ENCODE measurements at places on chromosomes 12 and 14.
A peak's percentile ranks its signal among the peaks of the same experiment; 100 is the strongest.

GRCh38 chr14:47606566-47606965 lies 68.8 kb downstream of the MDGA2 start:
- DNase-seq: no peak

GRCh38 chr14:70782361-70782760 lies 27.0 kb downstream of the MAP3K9 start:
- no peak for DNase-seq

DNA sequence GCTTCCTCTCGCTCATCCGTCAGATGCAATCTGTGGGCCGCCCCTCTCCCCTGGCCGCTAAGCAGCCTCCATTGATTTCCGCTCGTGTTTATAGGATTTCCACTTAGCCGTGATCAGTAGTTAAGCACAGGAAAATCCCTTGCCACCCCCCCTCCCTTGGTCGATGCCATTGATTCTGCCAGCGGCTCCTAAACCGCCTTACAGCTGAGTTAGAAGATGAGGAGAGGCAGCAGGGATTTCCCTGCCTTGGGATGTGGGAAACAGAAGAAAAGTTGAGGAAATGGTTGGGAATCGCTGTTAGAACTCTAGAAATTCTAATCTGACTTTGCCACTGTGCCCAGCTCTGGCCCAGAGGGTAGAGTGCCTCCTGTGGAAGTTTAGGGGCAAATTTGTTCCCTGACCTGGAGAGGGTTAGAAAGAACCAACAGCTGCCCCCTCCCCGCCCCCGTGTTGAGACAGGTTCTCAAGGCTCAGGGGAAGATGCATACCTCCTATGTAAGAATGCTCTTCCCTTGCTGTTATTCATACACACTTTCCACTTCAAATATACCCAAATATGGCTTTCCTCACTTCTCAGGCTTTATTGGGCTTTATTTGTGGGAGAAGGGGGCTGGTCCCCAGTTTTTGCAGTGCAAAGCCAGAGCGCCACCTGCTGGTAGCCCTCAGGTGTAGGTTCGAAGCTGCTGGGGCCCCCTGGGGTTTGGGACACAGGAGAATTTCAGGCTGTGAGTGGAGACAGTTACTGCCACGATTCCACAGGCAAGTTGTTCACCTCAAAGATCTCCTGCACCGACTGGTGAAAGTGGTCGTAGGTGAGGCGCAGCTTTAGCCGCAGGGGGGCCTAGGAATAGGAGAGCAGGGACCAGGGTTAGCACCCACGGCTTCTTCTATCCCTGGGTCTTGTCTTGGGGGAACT lies 3.2 kb downstream of the THTPA start:
- peak; percentile 78 for DNase-seq

DNA sequence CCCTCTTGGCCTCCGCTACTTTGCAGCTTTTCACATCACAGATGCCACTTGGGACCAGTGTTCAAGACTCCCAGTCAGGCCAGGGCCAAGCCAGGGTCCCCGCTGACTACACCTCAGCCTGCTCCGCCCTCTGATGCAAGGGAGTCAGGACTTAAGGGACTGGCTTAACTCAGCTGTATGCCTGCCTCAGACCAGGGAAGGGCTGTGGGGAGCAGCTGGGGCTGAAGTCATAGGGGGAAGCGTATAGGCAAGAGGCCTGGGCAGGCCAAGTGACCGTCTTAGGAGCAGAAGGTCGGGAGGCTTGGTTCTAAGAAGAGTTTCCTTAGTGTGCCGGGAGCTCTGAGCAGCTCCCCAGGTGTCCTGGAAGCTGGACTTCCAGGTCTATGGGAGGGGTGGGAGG lies 21.9 kb downstream of the KDM2B start:
- DNase-seq: no peak

- no peak for DNase-seq
These were observed 102.8 kb downstream of the SCAF11 start for GRCh38 chr12:45887544-45887943.

DNA sequence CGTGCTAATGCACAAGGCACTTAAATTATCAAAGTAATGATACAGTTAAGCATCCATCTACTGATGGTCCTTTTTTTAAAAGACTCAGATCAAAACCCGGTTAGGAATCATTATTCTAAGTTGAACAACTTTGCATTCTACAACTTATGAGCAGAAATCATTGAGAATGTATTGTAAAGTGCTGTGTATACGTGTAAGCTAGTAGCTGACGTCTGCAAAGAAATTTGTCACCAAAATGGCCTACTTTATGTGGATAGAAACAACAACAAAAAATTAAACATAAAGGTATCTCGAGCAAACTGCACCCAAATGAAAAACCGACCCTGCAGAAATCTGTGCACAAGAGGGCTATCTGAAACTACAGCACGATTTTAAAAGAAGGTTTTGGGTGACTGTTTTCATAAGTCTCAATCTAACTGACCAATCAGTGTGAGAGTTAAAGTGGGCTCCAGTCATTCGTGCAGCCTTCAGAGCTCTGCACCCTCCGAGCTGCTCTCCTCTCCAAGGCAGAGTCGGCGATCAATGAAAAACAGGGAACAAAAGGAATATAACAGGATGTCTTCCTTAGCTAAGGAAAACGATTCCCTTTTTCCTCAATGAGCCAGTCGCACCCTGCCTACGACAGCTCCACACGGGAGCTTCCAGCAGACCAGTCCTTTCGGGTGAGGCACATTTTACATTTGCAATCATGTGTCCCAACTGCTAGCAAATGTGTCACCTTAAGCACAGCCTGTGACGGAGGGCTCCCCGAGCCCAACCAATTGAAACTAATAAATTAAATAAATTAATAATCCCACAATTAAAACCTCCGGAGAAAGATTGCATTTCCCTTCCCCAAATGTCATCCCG lies 200.7 kb upstream of the FOXN3 start:
- peak; percentile 55 for DNase-seq

DNA sequence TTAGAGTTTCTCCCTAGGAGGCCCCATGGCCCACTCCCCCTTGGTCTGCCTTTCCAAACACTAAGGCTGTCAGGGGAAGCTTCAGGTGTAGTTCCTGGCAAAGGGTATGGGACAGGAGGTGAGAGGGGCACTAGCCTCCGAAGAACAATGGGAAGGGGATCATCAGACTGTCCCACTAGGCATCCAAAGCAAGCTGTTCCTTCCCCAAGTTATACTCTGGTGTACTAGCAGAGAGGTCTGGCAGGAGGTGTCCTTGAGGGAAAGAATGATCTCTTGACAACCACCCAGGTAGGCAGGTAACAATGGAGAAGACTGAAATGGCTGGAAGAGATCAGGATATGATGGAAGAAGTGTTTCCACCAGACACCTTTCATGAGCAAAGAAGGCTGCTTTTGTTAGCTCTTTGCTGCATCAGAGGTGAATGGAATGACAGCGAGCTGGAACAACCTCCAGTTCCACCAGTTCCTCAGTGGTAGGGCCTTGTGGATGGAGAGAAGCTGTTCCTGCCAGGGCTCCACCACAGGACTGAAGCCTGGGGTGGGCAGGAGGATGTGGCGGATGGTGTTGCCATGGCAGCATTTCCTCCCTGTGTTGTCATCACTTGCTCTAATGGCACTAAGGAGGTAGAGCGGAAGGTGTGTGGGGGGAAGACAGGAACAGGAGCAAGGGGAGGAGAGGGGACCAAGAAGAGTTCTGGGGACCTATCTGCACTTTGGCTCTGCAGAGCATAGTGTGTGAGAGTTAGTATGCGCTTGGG lies 2.3 kb upstream of the AGAP2 start:
- peak; percentile 78 for DNase-seq

DNA sequence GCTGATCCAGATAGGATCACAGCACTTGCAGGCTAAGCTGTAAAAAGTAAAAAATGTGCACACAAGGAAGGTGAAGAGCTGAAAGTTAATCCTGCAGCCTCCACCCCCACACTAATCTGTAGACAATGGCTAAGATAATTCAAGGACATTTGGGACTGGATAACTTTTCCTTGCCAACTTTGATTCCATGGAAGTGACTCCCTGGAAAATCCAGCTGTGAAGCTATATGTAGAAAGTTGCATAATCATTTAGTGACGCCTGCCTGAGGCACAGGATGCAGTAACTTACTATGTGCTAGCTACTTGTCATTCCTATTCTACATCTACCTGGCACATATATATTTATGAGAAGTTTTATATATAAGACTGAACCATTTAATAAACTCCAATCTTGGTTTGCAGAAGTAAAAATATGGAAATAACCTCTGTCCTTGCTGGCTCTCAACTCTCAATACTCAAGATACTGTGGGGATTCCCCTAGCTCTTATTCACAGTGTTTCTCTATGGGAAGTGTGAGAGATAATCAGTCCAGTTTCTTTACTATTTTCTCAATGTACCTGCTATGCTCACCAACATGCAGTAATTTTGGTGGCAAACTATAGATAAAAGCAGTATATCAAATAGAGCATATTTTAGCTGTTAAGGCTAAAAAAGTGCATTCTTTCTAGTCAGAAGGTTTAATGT lies 14.8 kb downstream of the LDHB start:
- no peak for DNase-seq

DNA sequence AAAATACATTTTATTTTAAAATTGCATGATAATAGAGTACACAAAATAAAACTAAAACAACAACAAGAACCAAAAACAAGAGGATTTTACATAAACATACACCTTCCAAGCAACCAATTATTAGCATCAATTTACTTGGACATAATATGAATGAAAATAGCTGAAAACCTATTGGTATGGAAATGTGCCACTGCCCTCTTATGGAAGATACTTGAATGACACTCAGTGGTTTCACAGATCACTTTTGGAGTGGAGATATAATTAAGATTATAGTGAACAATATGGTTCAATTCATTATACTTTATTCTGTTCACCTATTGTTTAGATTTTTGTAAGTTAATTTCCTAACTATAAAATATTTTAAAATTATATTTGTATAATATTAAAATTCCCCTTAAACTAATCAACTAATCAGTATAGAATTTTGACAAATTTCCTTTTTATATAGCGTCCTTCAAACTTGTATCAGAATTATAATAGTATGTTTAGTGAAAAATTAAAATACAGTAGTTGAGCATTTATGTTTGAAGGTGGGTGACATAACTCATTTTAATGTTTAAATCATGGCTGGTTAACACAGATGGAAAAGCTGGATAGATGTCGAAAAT lies 70.1 kb downstream of the SLC6A15 start:
- peak; percentile 21 for DNase-seq

- peak; percentile 73 for DNase-seq
These were observed 210.9 kb downstream of the MED13L start for GRCh38 chr12:116066381-116067230.
